ENCODE measurements at places on chromosomes 7 and 10. TPM values are rescaled to one million over a fixed set of nuclear protein-coding genes. Genes with fewer than 3 reads are reported as not detected.

DNA sequence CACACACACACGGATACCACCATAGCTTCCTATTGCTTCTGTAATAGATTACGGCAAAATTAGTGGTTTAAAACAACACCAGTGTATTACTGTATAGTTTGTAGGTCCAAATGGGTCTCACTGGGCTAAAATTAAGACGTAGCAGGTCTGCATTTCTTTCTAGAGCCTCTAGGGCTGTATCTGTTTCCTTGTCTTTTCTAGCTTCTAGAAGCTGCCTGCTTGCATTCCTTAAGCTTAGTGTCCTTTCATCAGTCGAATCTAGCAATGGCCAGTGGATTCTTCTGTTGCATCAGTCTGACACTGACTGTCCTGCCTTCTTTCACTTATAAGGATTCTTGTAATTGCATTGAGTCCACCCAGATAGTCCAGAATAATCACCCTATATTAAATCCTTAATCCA is 882.3 kb downstream of the PCDH15 start:
- no peak for DNase-seq

Gene ANKRD61
- total RNA-seq = 1.3 TPM

- peak; percentile 53 for DNase-seq
Observed at GRCh38 chr7:82740246-82740848, 296.8 kb upstream of the CACNA2D1 start.

Gene METTL2B
- 12.5 TPM for total RNA-seq

- no peak for DNase-seq
Observed at GRCh38 chr7:151461942-151462230, 21.9 kb upstream of the CRYGN start.

Gene SH2D4B
- not detected for total RNA-seq

- DNase-seq = no peak
Observed at GRCh38 chr10:131868436-131868835, 32.4 kb upstream of the PPP2R2D start.

DNA sequence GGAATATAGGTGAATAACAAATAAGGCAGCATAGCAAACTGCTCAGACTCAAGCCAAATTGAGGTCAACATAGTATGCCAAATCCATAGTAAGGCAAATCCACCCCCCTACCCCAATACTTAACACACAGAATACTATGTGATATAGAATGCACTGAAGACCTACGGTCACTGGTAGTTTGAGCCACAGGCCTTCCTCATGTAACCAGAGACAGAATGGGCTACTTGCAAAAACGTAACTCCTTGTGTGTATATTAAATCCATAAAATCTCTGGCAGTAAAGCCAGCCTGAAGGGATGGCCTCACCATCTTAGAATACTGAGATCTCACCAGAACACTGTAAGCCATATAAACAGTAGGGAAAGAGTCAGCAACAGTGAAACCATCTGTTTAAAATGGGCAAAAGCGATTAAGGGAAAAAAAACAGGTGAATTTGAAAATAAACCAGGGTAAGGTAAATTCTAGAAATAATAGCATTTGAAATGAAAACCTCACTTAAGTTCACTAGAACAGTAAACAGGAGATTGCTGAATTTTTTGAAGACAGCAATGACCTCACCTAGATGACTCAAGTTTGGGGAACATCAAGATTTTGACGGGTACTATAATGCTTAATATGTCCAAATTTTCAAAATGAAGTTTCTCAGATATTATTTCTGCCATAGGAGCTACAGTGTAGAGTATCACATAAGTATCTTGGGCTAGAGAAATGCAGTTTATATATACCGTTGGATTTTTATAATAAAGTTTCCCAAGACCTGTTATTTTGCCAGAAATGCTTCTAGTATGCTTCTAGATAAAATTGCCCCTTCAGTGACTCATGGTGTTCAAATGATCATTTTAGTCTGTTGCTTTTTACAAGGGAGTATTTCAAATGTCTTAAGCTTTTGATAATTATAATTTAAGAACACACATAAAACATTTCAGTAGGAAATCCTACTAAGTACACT is 13.9 kb downstream of the HNRNPA2B1 start:
- DNase-seq = no peak

GRCh38 chr7:79434867-79435266 is 18.6 kb downstream of the MAGI2 start:
- no peak for DNase-seq

- no peak for DNase-seq
Observed at GRCh38 chr10:31765541-31765940, 163.1 kb downstream of the ARHGAP12 start.

DNA sequence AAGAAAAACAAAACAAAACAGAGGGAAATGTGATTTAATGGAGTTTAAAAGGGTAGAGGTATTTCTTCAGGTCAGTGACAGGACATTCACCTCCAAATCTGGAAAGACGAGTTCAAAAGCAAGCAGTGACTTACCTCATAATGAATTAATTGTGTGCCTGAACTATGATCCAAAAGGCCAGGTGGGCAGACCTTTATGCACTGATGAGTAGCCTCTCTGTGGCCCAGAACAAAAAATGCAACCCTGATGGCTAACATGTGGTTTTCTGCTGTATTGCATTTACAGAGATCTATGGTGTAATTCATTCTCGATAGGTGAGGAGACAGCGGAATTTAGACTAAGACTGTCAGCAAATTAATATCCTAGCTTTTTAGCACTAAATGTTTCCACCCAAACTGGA is 142.0 kb downstream of the HDAC9 start:
- no peak for DNase-seq

Gene GRID1
- total RNA-seq = not detected

GRCh38 chr7:154415709-154416399 is 363.7 kb downstream of the DPP6 start:
- no peak for DNase-seq

DNA sequence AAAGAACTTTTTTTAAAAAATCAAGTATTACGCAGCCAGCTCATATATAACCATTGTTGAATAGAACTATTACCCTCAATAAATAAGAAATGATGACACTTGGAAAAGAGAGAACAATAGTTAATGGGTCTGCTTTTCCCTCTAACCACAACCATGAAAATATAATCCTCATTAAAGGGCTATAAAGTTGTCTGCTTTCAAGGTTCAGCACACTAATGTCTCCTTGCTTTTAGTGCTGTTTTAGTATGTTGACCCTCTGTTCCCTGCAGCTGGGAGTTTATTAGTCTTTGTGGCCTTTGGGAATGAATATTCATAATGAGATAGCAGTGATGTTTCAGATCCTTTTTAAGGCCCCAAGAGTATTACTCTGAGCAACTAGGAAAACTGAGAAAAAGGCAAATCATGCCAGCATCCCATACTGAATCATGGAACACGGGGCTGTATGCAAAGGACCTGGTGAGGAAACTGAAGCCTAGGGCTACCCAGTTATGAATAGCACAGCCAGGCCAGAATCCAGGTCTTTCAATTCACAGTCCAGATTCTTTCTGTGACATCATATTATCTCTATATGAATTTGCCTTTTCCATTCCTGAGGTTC is 332.0 kb upstream of the LRGUK start:
- no peak for DNase-seq

- DNase-seq = no peak
Observed at GRCh38 chr10:72025832-72026231, 61.6 kb downstream of the CHST3 start.

Gene HERPUD2
- total RNA-seq = 10.7 TPM

Gene CTNNA3
- total RNA-seq = 0.14 TPM

Gene ZNF503
- total RNA-seq = 5.0 TPM

Gene CALHM1
- not detected for total RNA-seq

GRCh38 chr7:50644586-50644985 is 79.4 kb upstream of the DDC start:
- no peak for DNase-seq

Gene WDFY4
- total RNA-seq = 7.0 TPM

Gene ELN
- total RNA-seq = 75.4 TPM

GRCh38 chr10:133140417-133141143 is 19.4 kb upstream of the KNDC1 start:
- peak; percentile 7 for DNase-seq

Gene CCDC172
- total RNA-seq = not detected

- DNase-seq = no peak
Observed at GRCh38 chr10:21257919-21258318, 267.6 kb downstream of the SKIDA1 start.

DNA sequence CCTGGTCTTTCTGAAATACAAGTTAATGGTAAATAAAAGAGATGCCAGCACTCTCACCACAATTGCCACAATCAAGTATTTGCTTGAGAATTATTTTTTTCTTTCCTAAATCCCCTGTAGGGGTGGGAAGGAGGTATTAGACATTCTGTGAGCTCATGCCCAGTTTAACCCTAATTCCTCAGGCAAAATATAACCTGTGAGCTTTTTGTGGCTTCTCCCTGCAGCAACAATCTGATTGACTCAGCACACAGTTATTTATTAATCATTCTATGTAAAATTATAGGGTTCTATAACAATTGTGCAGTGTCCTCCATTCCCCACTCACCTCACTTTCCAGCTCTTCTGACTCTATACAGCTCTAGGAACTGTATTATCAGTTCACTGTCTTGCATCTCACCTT is 66.3 kb downstream of the GLI3 start:
- DNase-seq = no peak

DNA sequence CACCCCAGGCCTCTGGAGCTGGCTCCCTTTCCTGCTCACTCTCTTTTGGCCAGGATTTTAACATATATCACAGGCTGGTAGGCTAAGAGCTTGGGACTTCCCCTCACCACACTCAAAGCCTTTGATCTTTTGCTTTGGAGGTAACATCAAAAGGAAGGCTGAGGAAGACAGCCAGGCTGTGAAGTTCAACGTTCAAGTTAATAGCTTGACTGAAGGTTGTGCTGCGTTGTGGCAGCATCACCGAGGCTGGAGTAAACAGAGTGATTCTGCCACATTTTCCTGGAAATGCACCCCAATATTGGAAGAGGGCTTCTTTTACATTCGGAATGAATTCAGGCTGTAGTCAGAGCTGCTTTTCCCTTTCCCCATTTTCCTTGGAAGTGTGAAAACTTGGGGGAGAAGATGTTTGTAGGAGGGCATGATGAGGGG is 57.3 kb downstream of the TCF7L2 start:
- no peak for DNase-seq

DNA sequence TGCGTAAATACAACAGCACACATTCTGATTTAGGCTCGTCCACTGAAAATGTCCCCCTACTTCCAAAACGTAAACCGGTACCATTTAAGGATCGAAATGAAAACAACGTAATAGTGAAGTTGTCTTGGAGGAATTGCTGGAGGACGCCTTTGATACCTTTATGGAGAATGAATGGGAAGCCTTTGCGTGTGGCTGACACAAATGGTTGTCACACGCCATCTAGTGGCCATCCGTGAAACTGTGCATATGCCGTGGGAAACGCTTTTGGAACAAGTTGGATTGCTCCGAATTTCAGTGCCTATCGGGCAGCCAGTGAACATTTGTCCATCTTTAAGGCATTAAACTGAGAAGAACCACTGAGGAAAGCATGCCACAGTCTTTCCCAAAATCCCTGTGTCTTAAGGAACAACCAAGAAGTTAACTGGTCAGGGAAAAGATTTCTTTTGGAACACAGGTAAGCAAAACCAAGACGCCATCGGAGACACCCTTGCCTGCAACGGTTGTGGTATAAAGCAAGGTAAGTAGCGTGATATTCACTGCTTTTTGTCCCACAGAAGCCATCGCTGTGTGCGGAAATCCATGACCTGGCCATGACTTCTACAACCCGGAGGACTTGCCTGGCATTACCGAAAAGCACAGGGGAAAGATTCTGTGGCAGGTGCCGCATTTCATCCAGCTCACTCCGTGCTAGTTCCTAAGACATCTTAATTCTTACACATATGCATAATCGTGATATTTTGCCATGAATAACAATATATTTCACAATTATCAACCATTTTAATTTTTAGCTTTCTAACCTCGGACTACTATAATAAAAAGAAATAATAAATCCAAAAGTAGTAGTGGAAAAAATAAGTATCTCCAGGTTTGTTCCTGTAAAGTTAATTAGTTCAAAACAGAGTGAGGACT is 100.6 kb downstream of the FAM204A start:
- DNase-seq = peak; percentile 93

Gene PLXDC2
- total RNA-seq = 12.1 TPM

- no peak for DNase-seq
Observed at GRCh38 chr10:49700997-49701396, 21.5 kb downstream of the C10orf53 start.

DNA sequence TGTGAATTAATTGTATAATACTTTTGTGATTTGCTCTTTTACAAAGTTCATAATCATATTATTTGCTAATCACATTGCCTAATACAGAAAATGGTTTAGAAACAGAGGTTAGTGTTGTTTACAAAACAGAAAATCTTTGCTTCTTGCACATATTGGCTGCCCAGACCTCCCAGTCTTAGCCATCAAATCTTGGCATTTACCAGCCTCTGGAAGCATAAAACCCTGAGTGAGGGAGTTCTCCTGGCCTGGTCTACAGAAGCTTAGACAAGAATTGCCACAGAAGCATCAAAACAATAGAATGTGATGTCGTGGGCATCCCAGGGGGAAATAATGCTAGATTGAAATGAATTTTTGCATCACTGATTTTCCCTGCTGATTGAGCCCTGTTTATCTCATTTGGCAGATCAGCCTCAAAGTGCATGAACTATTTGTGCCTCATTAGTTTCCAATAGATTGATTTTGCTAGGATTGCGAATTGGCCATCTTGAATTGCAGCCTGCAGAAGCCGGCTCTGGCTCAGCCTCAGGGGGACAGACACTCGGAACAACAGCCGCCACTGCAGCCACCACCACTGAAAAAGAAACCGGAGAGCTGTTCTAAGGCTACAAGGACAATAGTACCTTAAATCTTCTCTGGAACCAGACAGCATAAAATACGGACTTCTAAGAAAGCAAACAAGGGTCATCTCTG is 11.1 kb upstream of the SORBS1 start:
- DNase-seq = no peak

Gene ANKMY2
- 30.7 TPM for total RNA-seq

Gene RGR
- not detected for total RNA-seq

DNA sequence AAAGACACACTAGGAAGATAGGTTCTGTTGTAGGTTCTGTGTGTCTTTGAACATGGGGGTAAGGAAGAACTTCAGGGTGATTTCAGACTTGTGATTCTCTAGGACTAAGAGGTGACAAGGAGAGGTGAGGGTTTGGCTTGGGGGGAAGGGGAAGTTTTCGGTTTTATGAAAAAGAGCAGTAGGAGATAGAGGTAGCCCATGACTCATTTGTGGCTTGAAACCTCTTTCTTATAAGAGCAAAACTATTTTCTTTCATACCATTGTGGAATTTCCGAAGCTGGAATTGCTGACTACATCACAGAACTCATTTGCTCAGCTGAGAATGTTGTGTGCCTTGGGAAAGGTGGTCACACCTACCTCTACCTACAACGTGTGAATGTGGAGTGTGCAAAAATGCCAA is 39.6 kb upstream of the IKZF1 start:
- no peak for DNase-seq

Gene MET
- 0.58 TPM for total RNA-seq

DNA sequence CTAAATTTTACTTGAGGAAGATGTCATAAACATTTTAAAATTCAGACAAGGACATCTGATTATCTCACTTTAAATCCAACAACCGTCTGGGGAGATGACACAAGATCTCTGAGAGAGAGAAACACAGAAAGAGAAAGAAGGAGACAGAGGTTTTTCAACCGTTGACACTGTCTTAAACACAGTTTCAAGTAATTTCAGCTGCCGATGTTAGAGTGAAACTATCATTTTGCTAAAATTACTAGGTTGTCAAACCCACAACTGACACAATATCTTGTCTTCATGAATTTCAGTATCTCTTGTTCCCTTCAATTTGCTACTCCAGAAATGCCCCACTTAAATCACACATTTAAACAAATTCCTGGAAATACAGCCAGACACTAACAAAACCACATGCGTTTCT is 174.8 kb downstream of the RAPGEF5 start:
- DNase-seq = no peak
